H9 (cell line): ENCODE measurements at places on chromosomes 13 and 19. TPM values are rescaled to one million over a fixed set of nuclear protein-coding genes. Genes with fewer than 3 reads are reported as not detected.

Gene ZNF540
- total RNA-seq = 0.20 and 0.22 TPM in 2 replicates

Gene ANKLE1
- total RNA-seq = 15.0 and 16.5 TPM in 2 replicates

Gene CCDC9
- 34.4 and 36.9 TPM in 2 replicates for total RNA-seq

Gene ZNF850
- total RNA-seq = 23.9 and 25.1 TPM in 2 replicates

Gene DPY19L3
- total RNA-seq = 54.5 and 55.5 TPM in 2 replicates

Gene NLRP8
- not detected in 2 replicates for total RNA-seq

Gene KIR2DL3
- total RNA-seq = not detected in 2 replicates

Gene CLDN10
- 20.7 and 20.9 TPM in 2 replicates for total RNA-seq

Gene PRKACA
- total RNA-seq = 51.8 and 56.0 TPM in 2 replicates

Gene ZNF442
- 3.7 and 4.0 TPM in 2 replicates for total RNA-seq

Gene ZNF541
- total RNA-seq = not detected in 2 replicates

Gene ZNF793
- 14.6 and 17.1 TPM in 2 replicates for total RNA-seq

Gene KIR2DL1
- total RNA-seq = not detected in 2 replicates

Gene NUDT19
- 6.1 TPM in 2 replicates for total RNA-seq

Gene KLHL1
- not detected in 2 replicates for total RNA-seq

Gene YJEFN3
- total RNA-seq = 15.7 and 16.6 TPM in 2 replicates

Gene PEG3
- total RNA-seq = not detected in 2 replicates

Gene KIRREL2
- 3.1 and 3.6 TPM in 2 replicates for total RNA-seq

Gene ZNF784
- total RNA-seq = 9.9 and 10.7 TPM in 2 replicates

Gene NLRP9
- not detected in 2 replicates for total RNA-seq

Gene RNASEH2A
- total RNA-seq = 79.5 and 86.0 TPM in 2 replicates

Gene CTXN1
- total RNA-seq = 22.7 and 24.5 TPM in 2 replicates

Gene NLRP5
- total RNA-seq = not detected in 2 replicates

Gene CELF5
- 4.8 TPM in 2 replicates for total RNA-seq

Gene C13orf42
- 16.5 and 18.1 TPM in 2 replicates for total RNA-seq

Gene DAND5
- 0.11 and 0.13 TPM in 2 replicates for total RNA-seq

Gene ZNF525
- 37.7 and 39.2 TPM in 2 replicates for total RNA-seq

Gene ZBTB32
- 0.13 TPM in 1 of 2 replicates, not detected in the other for total RNA-seq

Gene CYTH2
- total RNA-seq = 97.1 and 103 TPM in 2 replicates

Gene PLPPR3
- 57.9 and 61.2 TPM in 2 replicates for total RNA-seq

Gene PNMA8A
- total RNA-seq = 22.6 and 23.2 TPM in 2 replicates
